ENCODE measurements at places on chromosomes 1 and 21.

GRCh38 chr21:38476385-38476784, 21.9 kb downstream of the ERG start:
- peak; percentile 32 for DNase-seq

DNA sequence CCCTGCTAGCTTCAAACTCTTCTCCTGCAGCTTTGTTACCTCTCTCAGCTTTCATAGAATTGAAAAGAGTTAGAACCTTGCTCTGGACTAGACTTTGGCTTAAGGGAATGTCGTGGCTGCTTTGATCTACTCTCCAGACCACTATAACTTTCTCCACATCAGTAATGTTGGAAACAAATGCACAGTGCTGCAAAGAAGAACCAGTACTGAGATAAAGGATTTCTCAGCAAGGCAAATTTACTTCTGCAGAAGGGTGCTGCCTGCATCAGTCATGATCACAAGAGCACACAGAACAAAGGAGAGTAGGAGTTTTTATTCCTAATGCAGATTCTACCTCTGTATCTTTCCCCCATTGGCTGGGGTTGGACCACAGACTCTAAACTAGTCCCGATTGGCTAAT, 621.6 kb upstream of the CHRM3 start:
- DNase-seq: no peak

GRCh38 chr1:102262994-102263393, 266.3 kb upstream of the OLFM3 start:
- DNase-seq: no peak

- peak; percentile 50 for DNase-seq
Observed at GRCh38 chr21:38766987-38767722, 38.6 kb upstream of the ETS2 start.

GRCh38 chr1:166944186-166944967, 31.0 kb downstream of the ILDR2 start:
- DNase-seq: no peak

DNA sequence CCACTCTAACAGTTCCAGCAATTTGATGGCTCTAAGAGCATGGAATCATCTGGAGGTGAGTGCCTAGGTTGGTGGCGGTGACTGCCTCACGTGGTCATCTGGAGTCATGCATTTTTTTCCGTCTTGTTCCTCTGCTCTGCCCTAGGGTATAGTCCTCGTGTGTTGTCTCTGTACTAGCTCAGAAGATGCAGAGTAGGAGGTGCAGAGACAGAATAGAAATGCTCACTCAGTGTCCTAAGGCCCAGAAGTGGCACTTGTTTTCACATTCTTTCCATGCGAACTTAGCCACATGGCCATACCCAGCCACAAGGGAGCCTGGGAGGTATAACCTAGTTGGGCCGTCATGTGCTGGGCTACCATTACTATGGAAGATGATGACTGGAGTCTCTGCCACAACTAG, 30.3 kb downstream of the DYRK1A start:
- no peak for DNase-seq

GRCh38 chr1:87318056-87318650, 10.5 kb upstream of the LMO4 start:
- no peak for DNase-seq

DNA sequence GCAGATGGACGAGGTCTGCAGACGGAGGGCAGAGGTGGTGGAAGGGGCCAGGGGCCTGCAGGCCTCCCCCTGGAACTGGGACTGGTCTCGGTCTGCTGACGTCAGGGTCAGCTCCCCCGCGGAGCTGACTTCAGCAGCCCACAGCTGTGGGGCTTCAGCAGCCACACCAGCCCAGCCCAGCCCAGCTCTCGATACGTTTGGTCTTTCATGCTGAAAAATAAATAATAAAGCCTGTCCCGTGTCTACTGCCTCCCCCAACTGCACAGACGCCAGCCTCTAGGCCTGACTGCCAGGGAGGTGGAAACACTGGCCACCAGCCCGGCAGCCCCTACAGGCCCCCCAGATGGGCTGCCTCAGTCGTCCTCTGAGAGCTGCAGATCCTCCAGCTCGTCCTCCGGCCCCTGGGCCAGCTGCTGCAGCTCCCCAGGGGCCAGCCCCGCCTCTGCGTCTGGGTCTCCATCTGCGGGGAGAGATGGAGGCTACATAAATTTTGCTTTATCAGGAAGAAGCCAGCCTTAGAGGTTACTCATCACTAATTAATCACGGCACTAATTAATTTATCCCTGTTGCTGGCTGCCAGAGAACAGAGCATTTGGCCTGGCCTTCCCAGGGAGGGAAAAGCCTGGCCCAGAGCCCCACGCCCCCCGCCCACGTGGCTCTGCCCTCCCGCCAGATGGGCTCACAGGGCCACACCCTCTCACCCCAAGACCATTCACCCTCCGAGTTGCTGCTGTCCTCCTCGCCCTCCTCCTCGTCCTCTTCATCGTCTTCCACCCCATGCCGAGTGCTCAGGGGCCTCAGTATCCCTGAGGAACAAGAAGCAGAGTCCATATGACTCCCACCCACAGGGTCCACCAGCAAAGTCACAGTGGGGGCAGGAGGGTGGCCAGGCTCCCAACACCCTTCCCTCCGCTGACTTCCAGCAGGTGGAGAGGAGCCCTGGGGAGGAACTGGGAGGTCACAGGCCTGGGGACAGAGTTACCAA, 14.4 kb downstream of the NOC2L start:
- no peak for DNase-seq

DNA sequence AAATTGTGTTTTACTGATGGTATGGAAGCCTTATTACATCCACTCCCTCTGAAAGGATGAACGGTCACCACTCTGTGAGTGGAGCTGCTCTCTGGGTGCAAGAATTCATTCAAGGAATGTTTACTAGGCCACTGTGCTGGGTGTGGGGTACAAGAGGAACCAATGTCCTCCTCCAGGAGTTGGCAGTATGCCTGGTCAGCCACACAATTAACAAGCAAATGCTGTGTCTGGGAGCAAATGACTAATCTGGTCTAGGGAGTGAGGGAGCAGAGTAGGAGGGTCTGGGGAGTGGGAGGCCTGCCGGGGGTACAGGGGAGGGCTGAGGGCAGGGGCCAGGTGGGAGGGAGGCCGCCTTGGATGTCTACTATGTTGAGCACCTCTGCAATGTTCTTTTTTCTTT, 27.2 kb upstream of the TDRD10 start:
- peak; percentile 86 for DNase-seq

DNA sequence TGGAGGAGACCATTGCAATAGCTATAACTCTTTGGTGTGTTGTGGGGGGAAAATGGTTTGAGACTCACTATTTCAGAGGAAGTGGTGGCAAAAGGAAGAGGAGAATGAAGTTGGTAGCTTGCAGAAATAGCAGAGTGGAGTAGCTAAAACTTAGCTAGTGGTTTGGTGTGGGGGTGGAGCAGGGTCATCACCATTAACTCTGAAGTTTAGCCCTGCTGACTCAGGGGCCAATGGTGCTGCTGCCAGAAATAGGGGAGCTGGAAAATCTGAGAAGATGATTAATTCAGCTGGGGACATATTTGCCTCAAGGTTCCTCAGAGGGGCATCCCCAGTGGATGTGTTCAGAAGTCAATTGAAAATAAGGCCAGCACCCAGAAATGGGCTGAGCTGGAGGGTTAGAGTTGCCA, 65.4 kb downstream of the RUNX1 start:
- peak; percentile 71 for DNase-seq

GRCh38 chr21:41812679-41813078, 45.8 kb upstream of the RIPK4 start:
- no peak for DNase-seq

- DNase-seq: no peak
Observed at GRCh38 chr1:57272601-57273000, 151.3 kb downstream of the DAB1 start.

DNA sequence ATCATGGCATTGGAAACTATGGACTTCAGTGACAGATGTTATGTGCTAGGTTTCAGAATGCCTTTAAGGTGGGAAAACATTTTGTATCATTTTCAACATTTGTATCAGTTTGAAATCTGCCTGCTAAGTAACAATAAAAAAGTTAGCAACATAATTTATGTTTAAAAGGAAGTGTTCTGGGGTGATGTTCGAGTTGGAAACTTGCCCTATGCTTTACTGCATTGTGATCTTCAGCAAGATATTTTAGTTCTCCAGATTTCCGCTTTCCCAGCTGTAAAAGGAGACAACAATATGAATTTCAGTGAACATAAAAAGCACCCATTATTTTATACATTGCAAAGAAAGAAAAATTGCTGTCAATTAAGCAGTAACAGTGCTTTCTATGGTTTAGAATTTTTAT, 187.4 kb downstream of the DISC1 start:
- DNase-seq: peak; percentile 10

- DNase-seq: no peak
Observed at GRCh38 chr21:35119501-35120047, 70.5 kb upstream of the RUNX1 start.

DNA sequence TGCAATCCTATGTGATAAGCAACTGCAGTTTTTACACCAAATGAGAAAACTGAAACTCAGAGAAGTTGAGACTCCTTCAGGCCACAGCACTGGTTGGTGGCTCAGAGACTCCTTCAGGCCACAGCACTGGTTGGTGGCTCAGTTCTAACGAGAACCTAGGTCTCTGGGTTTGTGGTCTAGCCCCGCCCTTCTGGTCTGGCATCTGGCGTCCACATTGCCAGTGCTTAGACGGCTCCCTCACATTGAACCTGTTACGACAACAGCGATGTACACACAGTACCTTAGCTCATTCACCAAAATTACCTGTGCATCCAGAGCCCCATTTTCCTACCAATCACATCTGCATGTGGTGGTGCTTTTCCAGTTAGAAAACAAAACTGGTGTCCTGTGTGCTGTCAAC, 66.1 kb downstream of the NID1 start:
- DNase-seq: no peak

DNA sequence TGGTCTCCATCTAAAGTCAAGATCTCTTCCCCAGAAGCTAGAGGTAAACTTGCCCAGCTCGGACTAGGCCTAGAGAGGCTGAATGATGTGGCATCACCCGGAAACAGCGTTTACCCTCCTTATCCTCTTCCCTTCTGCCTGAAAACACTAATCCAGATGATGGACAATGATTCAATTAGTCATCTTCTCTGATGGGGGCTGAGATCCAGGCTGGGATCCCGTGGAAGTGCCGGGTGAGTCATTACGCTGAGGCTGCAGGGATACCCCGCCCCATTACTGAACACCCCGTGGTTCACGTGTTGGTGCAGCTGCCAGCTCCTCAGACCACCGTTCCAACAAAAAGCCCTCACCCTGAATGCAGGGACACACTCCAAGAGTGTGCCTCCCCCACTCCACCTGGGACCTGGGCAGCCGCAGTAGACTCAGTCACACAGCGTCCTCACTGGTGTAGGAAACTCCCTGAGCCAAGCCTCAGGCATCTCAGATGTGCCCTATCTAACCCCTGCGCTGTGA, 2.0 kb downstream of the S100A6 start:
- peak; percentile 45 for DNase-seq

- DNase-seq: no peak
Observed at GRCh38 chr1:210607361-210607760, 278.7 kb downstream of the HHAT start.

- peak; percentile 43 for DNase-seq
Observed at GRCh38 chr1:64861611-64862010, 104.7 kb downstream of the JAK1 start.

DNA sequence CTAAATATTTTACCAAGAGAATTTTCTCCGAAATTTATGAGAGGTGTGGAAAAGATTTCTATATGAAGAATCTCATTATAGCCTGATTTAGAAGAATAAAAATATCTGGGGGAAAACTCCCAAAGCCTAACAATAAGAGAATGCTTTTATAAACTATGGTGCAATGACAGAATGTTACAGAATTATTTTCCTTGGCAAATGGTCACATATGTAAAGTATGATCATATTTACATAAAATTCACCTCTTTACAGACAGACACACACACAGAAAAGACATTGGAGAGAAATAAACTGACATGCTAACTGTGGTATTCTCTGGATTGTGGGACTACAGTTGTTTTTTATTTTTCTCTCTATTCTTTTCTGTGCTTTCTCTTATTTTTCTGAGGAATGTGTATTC, 226.3 kb upstream of the USP24 start:
- no peak for DNase-seq

DNA sequence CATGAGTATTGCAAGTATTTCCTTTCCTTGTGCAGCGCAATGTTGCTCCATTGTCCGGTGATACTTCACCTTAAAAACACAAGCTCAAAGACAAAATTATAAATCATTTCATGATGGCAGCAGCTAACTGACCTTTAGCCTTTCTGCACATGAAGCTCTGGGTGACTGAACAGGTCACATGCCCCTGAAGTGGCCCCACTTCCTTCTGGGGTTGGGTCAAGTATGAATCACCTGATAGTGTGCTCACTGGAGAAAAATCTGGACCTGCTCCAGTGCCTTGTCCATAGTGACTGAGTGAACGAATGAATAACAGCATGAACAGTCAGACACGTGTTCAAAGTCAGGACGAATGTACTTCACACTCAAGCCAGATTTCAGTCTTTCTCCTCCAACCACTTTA, 658.9 kb downstream of the NPHP4 start:
- DNase-seq: peak; percentile 10

DNA sequence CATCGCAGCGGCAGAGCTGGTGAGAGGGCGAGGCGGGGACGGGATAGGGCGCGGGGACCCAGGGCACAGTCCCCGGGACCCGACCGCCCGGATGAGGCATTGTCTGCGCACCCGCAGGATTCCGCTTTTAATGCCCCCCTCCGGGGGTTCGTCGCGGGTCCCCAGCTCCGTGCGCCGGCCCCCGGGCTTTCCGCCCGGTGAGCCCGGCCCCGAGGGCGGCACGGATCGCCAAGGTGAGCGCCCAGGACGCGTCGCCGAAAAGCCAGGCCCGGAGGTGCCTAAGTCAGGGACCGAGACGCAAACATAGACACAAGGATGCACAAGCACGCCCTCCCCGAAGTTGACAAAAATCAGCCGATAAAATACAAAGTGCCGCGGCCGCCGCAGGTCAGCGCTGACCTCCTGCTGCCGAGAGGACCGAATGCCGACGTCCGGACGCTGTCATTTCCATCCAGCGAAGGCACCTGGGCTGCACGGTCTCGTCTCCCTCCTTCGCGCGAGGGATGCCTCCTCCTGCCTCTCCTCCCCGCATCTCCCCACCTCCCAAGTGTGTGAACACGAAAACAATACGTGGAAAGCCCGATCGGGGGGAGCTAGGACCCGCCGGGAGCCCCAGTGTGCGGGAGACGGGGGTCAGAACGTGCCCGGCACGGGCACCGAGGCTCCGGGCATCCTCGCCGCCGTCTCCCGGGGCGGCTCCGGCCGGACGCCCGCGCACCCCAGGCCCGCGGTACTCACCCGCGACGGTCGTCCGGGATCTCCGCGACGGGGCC, 101.1 kb upstream of the SOD1 start:
- DNase-seq: no peak

DNA sequence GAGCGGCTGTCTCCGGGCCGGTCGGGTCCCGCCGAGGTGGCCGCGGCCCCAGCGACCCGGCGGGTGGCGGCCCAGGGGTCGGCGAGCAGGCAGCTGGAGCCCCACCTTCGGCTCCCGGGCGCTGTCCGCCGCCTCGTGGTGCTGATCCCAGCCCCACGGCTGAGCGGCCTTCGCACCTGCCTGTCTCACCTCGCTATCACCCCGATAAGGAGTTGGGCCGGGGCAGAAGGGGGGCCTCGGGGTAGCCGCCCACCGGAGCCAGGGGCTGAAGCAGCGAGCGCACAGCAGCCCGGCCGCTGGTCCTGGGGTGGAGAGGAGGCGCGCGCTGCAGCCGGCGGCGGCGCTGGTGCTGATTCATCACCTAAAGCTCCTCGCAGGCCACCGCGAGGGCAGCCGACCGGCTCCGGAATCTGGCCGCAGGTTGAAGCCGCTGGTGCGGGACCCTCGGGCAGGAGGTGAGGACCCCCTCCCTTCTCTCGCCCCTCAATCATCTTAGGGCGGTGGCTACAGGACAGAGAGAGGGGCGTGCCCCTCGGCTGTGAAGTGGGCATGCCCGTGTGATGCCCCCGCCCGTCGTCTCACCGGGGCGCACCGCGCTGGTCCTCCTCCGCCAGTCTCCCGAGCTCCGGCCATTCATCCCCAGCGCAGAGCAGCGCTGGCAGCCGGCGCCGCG, 575 bp downstream of the TRIM67 start:
- peak; percentile 48 for DNase-seq
